ENCODE measurements at places on chromosomes 5 and 9.

DNA sequence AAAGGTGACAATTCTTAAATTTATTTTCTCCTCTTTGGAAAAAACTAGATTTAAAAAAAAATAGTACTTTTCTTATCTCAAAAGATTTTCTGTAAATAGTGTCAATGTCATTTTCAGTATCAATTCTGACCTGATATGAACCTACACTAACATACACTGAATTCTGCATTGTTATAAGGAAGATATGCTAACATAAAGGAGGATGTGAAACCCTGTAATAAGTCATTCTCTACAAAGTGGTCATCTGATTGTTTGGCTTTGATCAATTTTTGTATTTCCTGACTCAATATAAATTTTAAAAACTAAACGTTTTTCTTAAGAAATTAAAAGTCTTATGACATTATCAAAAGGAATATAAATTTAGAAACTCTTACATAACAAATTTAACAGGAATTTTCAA, 233.6 kb upstream of the EDIL3 start:
- no peak for DNase-seq

GRCh38 chr5:101543780-101544179, 640.7 kb upstream of the ST8SIA4 start:
- no peak for DNase-seq

- no peak for DNase-seq
These were observed 91.1 kb upstream of the CEP78 start for GRCh38 chr9:78144663-78145377.

GRCh38 chr5:139611703-139612584, 36.2 kb upstream of the CXXC5 start:
- DNase-seq: no peak

DNA sequence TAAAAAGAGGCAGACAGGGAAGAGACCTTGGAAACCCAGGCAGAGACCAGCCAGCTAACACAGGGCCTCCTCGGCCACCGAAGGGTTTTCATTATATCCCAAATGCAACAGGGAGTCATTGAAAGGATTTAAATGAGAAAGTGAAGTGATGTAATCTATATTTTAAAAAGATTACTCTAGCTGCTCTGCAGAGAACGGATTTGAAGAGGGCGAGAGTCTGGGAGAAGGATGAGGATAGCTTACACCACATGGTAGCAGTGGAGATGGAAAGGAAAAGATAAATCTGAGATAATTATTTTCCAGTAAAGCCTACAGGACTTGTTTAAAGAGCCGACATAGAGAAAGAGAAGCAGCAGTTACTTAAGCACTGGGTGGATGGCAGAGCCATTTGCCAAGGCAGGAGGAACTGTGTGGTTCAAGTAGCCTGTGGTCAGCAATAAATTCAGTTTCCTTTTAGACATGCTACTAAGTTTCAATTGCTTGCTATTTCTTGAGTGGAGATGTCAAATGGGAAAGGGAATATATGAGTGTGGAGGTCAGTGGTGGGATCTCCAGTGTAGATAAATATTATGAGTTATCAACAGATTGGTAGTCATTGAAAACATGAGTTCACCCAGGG, 9.3 kb downstream of the FBN2 start:
- DNase-seq: no peak
